Right lung (tissue), 10 donors: ENCODE measurements at places on chromosomes 12 and 14.

GRCh38 chr12:12582895-12583303, 20.2 kb upstream of the DUSP16 start:
- peak; percentile 37 for DNase-seq

GRCh38 chr14:68363843-68364767, 428.8 kb downstream of the ZFP36L1 start:
- peak; percentile 70 for DNase-seq

DNA sequence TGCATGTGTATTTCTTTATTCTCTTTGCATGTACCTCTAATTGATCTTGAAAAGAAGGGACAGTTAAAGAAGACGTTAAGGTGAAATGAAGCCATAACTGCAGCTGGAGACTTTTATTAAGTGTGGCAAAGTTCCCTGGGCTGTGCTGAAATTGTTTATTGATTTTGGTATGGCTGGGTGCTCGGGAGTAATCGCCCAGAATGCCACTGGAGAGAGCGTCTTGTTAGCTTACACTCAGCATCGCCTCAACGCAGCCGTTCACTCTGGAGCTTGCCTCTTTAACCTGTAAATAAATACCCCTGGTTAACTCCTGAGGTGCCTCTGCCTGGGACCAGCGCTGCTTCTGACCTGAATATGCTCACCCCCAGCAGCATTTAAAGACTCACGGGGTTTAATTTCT, 98.6 kb downstream of the GPATCH2L start:
- DNase-seq, result no peak

- DNase-seq, result no peak
Observed at GRCh38 chr12:114694436-114695304, 10.7 kb upstream of the TBX3 start.

GRCh38 chr12:96153131-96153725, 40.9 kb upstream of the ELK3 start:
- no peak for DNase-seq

GRCh38 chr14:74405663-74406062, 20.3 kb downstream of the SYNDIG1L start:
- no peak for DNase-seq

GRCh38 chr12:81573228-81573627, 185.9 kb downstream of the PPFIA2 start:
- DNase-seq, result no peak

DNA sequence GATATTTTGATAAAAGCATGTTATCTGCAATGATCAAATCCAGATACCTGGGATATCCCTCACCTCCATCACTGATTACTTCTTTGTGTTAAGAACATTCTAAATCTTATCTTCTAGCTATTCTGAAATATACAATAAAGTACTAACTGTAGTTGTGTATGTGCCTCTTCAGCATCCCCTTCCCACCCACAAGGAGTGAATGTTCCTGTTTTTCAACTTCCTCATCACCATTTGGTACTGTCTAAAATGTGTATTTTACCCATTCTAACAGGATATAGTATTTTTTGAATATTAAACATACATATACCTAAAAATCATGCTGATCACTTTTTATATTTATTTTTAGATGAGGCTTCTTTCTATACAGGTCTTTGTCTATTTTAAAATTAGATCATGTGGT, 1252.6 kb downstream of the TMEM121 start:
- DNase-seq, result no peak

DNA sequence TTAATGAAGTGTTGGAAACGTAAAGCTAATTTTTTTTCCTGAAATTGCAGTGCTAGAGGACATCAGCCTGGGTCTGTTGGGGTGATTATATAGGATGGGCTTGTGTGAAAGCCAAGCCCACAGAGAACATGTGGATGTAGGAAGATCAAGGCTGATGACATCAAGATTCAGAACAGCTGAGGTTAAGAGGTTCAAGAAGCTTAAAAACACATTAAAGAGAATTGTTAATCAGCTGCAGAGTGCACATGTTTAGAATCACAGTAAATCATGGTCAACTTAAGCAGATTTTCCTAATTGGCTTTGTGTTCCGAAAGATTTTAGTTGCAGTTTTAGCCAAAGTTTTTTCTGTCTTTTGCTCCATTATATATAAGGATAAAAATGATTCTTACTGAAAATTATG, 87.9 kb upstream of the PRICKLE1 start:
- no peak for DNase-seq

DNA sequence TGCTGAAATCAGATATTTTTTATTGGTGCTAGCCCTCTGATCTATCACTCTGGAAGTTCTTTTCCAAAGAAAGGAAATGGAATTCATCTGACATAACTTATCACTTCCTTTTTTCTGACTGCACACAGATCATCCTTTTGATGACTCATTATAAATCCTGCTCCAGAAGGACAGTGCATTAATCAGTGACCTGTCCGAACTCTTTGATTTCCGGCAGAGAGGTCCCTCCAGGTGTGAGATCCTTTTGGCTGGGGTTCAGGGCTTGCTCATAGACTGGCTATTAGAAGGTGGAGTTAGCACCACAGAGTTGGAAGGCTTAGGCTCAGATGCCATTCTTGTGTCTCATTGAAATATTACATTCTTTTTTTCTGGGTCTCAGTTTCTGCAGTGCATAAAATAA, 328.2 kb downstream of the ZFP36L1 start:
- no peak for DNase-seq

DNA sequence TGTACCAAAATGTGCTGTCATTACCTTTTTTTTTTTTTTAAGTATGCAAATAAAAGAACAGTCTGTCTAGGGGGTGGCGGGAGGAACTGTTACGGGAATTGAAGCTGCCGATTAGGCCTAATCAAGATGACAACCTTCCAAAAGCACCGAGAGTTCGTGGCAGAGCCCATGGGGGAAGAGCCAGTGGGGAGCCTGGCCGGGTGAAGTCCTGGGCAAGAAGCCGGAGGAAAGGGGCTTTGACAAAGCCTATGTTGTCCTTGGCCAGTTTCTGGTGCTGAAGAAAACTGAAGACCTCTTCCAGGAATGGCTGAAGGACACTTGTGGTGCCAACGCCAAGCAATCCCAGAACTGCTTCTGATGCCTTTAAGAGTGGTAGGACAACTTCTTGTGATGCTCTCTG, 42.6 kb downstream of the ACTN1 start:
- DNase-seq, result no peak

- no peak for DNase-seq
Observed at GRCh38 chr12:124363353-124363965, 68.6 kb downstream of the RFLNA start.

DNA sequence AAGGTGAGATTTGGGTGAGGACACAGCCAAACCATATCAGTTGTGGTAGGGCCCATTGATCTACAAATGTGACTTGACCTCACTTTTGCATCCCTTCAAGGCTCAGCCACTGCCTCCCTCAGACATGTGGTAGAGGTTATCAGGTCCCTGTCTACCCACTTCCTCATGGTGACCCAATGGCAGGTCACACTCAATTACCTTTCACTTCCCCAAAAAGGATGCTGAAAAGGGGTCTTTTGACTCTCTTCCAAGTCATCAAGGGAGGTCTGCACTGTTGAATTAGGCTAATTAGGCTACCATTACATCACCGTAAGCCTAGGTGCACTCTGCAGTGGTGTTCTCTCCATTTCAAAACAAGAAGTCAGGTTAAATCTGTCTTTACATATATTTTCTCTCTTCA, 22.6 kb upstream of the DRAM1 start:
- DNase-seq, result no peak

DNA sequence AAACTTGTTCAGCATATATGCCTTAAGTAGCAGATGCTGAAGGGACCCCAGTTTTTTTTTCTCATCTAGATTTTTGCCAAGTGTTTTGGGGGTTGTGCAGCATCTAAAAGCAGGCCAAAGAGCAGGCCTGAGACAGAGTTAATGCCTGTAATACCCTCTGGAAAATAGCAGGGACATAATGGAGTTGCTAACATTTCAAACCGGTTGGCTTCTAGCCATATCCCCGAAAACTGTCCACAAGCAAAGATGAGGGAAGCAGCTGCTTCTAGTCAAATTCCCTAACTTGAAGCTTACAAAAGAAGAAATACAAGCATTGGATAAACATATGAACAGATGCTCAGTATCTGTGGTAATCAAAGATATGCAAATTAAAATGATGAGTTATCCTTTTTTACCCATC, 52.1 kb upstream of the AEBP2 start:
- peak; percentile 77 for DNase-seq

- DNase-seq, result no peak
Observed at GRCh38 chr14:76324133-76324532, 51.8 kb upstream of the ESRRB start.

DNA sequence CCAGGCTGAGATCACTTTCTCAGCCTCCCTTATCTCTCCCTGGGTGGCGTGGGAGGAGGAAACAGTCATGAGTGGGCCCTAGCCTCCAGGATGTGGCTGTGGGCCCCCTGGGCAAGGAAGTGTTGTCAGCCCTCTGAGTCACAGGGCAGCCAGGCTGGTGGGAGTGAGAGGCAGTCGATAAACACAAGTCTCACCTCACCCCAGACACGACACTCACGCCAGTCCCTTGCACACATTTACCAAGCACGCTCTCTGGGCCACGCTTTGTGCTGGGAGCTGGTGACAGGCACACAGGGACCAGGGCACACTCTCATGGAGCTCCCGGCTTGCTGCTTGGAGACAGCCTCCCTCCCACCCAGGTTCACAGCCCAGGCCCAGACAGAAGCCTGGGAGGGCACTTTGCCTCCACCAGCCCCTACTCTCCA, 1.9 kb upstream of the KRT79 start:
- DNase-seq, result no peak

DNA sequence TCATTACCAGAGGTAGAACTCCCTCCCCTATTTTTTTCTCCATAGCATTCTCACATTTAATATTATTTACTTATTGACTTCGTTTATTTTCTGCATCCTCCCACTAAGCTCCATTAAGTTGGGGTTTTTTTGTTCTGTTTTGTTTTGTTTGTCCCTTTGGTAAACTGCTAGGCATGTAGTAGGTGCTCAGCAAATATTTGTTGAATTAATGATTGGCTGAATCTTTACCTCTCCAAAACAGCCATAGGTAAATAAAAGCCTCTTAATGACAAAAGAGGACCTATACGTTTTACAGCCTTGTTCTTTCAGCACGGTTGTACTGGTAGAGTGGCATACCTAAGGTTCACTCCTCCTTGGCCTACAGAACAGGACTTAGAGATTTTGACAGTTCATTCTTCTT, 52.0 kb downstream of the PRORP start:
- no peak for DNase-seq

DNA sequence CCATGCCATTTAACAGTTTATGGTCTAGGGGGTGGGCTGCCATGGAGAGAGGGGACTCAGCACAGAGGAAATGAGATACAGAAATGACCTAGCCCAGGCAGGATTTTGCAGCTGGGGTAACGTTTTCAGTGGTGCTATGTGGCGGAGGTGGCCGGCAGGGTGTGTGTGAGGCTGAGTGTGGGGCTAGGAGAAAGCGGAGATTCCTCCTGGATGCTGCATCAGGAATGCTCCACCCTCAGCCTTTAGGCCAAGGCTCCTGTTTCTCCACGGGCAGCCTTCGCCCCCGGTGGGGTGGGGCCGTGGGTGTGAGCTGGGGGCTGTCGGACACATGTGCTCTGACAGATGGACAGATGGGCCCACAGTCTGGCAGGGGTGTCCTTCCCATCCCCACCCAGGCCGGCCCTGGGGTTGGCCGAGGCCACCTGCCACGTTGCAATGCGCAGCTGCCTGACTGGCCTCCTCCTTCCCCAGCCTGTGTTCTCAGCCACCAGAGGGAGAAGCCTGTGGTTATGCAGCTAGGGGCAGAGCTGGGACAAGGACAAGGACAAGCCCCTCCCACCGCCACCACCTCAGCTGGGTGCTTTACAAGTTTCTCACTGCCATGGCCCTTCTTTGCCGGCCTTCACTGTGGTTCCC, 44.3 kb downstream of the TEAD4 start:
- no peak for DNase-seq

DNA sequence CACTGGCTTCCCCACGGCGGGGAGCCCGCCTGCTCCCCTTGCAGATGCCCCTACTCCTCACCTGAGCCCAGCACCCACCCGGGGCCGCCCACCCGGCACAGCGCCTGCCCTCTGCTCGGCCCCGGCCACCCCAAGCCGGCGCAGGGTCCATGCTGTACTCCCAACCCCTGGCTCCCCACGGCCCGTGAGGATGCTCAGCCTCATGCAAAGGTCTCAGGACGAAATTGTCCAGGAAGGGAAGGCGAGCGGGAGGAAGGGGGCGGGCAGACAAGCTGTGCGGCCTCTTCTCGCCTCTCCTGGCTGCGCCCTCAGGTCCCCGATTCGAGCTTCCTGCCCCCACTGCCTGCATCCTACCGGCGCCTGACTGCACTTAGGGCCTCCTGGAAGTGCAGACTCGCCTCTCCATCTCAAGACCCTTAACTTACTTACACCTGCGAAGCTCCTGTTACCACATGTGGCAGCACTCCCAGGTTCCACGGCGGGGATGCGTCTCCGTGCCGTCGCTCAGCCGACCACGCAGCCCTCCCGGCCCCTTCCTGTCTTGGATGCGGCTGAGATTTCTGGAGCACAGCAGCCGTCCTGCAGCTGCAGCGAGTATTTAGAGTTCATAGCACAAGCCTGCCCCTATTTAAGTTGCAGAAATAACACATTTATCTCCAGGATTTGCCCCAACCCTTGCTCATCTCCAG, 18.0 kb downstream of the LRCOL1 start:
- no peak for DNase-seq

DNA sequence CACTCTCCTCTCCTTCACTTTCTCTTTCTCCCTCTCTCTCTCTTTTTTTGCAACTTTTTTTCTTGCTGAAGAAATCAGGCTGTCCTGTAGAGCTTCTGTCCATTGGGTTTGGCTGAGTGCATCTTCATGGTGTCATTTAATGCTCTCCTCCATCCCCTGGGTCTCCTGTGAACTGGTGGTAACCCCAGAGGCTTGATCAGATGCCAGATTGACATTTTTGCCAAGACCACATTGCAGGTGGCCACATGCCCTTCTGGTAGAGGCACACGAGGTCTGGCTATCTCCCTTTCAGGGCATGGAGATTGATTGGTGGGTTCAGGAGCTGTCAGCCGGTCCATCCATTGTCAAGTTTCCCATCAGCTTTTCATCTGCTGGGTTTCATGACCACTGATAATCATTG, 188.3 kb upstream of the MYL2 start:
- no peak for DNase-seq

DNA sequence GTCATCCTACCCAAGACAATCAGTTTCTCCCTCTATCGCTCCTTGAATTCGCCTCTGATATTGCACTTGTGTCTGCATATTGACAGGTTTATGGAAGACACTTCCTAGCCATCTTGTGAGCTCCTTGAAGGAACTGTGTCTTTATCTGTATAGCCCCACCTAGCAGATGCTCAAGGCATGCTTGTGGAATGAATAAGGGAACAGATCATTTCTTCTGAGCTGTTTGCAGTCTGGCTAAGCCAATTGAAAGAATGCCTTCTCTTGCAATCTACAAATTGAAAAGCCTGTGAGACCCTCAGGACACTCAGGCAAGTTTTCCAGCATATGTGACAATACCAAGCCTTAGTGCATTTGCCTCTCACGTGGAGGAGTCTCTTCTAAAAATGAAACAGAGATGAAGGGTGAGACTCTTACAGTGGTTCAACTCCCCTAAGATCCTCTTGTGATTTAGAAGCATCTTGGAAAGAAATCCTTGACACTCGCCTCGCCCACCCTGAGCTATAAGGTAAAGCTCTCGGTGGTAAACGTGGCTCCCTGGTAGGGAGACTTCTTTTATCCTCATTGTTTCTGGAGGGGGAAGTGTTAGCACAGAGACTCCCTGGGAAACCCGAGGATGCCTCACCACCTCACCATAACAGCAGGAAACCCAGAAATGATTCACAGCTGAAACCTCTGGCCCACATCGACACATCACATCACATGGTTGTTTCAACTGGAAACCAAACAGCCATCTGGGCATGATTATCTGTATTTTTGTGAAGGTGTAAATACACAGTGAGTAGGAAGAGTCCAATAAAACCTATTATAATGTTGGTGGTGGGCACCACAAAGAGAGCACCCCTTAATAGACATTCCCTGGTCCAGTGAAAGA, 112.3 kb upstream of the BCL2L14 start:
- DNase-seq, result no peak

- no peak for DNase-seq
Observed at GRCh38 chr14:61641914-61642613, 53.2 kb upstream of the HIF1A start.
